MCF 10A (cell line): ENCODE measurements at places on chromosomes 16 and 17. TPM values are rescaled to one million over a fixed set of nuclear protein-coding genes. Genes with fewer than 3 reads are reported as not detected.

The TPPP3 gene
- not detected in 2 replicates for total RNA-seq

The SKAP1 gene
- total RNA-seq = not detected in 2 replicates

The IGF2BP1 gene
- total RNA-seq = 0.02 and 0.27 TPM in 2 replicates

The MYL11 gene
- 1.2 and 1.6 TPM in 2 replicates for total RNA-seq

The SCGB1C2 gene
- not detected in 2 replicates for total RNA-seq

The SP6 gene
- total RNA-seq = 1.2 and 1.5 TPM in 2 replicates

DNA sequence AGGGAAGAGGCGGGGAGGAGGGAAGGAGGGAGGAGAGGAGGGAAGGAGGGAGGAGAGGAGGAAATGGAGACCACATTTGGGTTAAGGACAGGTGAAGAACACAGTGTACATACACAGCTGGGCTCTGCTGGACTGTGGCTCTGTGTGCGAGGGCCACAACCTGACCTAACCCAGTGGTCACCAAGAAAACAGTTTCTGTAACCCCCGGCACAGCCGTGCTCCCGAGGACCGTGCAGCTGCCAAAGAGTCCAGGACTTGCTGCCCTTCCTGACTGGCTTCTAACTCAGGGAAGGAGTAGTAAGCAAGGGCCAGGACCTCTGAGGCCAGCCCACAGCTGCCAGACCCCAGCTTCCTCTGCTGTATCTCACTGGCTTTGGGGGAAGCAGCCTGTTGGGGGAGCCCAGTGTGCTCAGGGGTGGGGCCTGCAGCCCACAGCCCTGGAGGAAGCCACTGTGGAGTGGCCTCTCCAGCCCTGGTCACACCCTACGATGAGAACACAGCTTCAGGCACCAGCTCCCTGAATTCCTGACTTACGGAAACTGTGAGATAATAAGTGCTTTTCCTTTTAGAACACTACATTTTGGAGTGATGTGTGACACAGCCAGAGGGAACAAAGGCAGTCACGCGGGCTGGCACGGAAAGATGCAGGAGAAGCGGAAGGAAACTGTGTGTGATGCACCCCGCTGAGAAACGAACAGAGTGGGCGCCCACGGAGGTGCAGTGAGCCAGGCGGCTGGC lies 32.3 kb downstream of the SLC7A5 start:
- no peak overlapping the region for H3K4me3 ChIP-seq
- no peaks in the 10 kb centered on the region for H3K4me1 ChIP-seq
- H3K27me3 ChIP-seq = no peaks in the 10 kb centered on the region

DNA sequence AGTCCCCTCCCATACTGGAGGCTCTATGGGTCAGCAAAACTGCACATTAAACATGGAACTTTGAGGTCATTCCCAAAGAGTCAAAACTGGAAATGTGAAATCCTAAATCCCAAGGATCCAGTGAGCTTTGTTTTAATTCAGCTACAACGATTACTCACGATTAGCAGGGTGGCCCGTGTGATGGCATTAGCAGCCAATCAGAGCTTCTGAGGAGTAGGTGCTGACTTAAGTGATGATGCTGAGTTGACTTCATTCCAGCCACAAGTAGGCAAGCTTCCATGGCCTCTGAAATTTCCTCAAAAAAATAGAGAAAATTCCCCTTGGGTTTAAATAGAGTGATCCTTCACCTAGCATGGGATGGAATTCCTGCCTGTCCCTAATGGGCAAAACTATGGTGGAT lies 28.1 kb upstream of the BEAN1 start:
- H3K27me3 ChIP-seq = no peaks in the 10 kb centered on the region
- no peak for DNase-seq
- no peaks in the 10 kb centered on the region for H3K4me1 ChIP-seq
- no peak overlapping the region for H3K27ac ChIP-seq

DNA sequence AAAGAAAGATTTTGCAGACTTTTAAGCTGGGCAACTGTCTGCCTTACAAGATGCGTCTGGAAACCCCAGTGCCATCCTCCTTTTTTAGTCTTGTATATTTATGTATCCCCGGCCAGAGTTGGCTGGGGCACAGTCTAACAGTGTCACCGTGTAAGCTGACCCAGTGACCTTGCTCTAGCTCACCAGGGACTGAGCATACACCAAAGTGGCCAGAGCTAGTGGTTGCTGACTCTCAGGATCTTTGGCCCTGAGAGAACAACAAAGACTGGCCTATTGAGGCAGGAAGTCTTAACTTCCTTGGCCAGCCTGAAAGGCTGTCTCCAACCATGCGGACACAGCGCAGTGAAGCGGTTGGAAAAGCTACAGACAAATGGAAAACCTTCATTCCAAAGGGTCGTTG lies 745.2 kb downstream of the WWOX start:
- no peaks in the 10 kb centered on the region for H3K36me3 ChIP-seq
- H3K27me3 ChIP-seq = no peaks in the 10 kb centered on the region
- H3K4me1 ChIP-seq = no peaks in the 10 kb centered on the region
- H3K4me3 ChIP-seq = no peak overlapping the region

DNA sequence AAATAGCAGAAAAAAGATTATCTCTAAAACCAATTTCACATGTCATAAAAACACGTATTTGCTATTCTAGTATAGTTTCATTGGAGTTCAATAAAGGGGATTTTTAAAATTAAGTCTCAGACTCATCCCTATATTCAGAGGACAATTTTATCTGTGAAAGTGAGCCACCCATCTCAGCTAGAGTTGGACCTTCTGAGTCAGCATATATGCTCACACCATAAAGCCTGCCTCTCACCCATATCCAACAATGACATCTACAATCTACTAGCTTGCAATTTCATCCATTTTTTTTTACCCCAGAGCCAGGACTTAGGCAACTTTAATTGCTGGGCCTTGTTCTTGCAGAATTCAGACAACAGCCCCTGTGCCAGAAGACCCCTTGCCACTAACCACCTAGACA lies 165.3 kb upstream of the DYNLRB2 start:
- peaks cover 6% of the 10 kb centered on the region for H3K4me1 ChIP-seq
- H3K36me3 ChIP-seq = no peaks in the 10 kb centered on the region
- no peak overlapping the region for H3K27ac ChIP-seq
- H3K4me3 ChIP-seq = no peak overlapping the region
- no peaks in the 10 kb centered on the region for H3K27me3 ChIP-seq
- DNase-seq = no peak

GRCh38 chr17:9050801-9051401 lies 29.6 kb downstream of the NTN1 start:
- H3K4me3 ChIP-seq = no peak overlapping the region
- no peaks in the 10 kb centered on the region for H3K36me3 ChIP-seq
- peak; percentile 70 for DNase-seq

DNA sequence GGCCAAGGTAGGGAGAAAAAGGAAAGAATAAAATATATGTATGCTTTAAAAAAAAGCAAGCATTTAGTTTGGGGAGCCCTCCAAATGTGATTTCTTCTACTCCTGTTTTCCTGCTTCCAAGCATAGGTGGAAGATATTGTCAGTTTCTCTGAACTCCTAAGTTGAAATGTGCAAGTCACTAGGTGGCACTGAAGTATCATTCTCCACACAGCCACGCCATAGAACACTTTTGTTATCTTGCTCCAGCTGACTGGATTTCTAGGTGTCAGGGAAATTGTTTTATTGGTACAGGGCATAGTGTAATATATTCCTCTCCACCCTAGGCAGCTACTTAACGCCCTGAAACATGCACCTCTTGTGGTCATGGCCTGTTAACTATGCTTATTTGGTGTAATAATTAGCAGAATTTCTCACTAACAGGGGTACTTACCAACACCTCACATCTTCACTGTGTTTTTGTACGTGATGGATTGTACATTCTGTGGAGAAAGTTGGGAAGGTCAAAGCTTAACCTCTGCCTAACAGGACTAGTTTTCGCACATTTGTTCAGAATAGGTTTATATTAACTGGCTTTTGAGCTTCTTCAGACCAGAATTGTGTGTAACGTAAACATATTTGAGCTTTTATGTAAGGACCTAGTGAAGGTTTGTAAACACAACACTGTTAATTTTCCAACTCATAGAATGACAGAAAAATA lies 69.3 kb downstream of the FTO start:
- peak; percentile 81 for DNase-seq
- no peak overlapping the region for H3K4me3 ChIP-seq
- H3K27ac ChIP-seq = no peak overlapping the region
- no peaks in the 10 kb centered on the region for H3K27me3 ChIP-seq
- H3K4me1 ChIP-seq = peaks cover 43% of the 10 kb centered on the region

DNA sequence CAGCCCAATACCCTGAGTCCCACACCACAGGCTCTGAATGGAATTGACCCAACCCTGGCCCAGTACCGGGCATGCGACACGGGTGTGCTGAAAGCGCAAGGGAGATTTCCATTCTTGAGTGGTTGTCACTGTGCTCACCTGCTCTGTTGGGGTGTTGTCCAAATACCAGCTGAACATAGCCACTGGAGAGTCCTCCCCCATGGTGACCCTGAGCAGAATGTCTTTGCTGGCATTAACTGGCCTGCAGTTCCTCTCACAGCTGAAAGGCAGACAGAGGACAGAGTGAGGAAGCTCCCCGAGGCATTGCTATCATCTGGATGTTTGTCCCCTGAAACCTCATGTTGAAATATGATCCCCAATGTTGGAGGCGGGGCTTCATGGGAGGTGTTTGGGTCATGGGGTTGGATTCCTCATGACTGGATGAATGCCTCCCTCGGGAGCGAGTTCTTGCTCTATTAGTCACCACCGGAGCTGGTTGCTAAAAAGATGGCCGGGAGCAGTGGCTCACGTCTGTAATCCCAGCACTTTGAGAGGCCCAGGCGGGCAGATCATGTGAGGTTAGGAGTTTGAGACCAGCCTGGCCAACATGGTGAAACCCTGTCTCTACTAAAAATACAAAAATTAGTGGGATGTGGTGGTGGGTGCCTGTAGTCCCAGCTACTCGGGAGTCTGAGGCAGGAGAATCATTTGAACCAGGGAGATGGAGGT lies 57.3 kb upstream of the BCO1 start:
- H3K4me3 ChIP-seq = peak overlapping the region; percentile 55
- peak; percentile 98 for DNase-seq
- no peaks in the 10 kb centered on the region for H3K27me3 ChIP-seq
- peak overlapping the region; percentile 93 for H3K27ac ChIP-seq
- H3K36me3 ChIP-seq = peaks cover 6% of the 10 kb centered on the region

- H3K27ac ChIP-seq = no peak overlapping the region
- peaks cover 12% of the 10 kb centered on the region for H3K4me1 ChIP-seq
- H3K27me3 ChIP-seq = no peaks in the 10 kb centered on the region
- no peaks in the 10 kb centered on the region for H3K36me3 ChIP-seq
Observed at GRCh38 chr17:49393491-49394255, 21.0 kb downstream of the PHB1 start.

GRCh38 chr16:2252806-2253148 lies 1.4 kb upstream of the ECI1 start:
- peak overlapping the region; percentile 57 for H3K27ac ChIP-seq
- DNase-seq = no peak
- no peaks in the 10 kb centered on the region for H3K27me3 ChIP-seq
- peaks cover 65% of the 10 kb centered on the region for H3K36me3 ChIP-seq
- H3K4me3 ChIP-seq = no peak overlapping the region

- no peak overlapping the region for H3K27ac ChIP-seq
- no peak for DNase-seq
- H3K36me3 ChIP-seq = no peaks in the 10 kb centered on the region
- no peak overlapping the region for H3K4me3 ChIP-seq
- no peaks in the 10 kb centered on the region for H3K4me1 ChIP-seq
Observed at GRCh38 chr16:68378436-68379415, 67.9 kb downstream of the PRMT7 start.

- H3K27ac ChIP-seq = peak overlapping the region; percentile 9
- no peaks in the 10 kb centered on the region for H3K27me3 ChIP-seq
- H3K4me3 ChIP-seq = no peak overlapping the region
- H3K36me3 ChIP-seq = peaks cover 18% of the 10 kb centered on the region
- no peaks in the 10 kb centered on the region for H3K4me1 ChIP-seq
Observed at GRCh38 chr17:75793460-75793859, 8.9 kb downstream of the UNK start.

GRCh38 chr17:6578491-6578890 lies 22.1 kb upstream of the PITPNM3 start:
- H3K4me3 ChIP-seq = no peak overlapping the region
- H3K36me3 ChIP-seq = peaks cover 26% of the 10 kb centered on the region
- DNase-seq = no peak
- H3K27ac ChIP-seq = no peak overlapping the region
- peaks cover 26% of the 10 kb centered on the region for H3K4me1 ChIP-seq
- H3K27me3 ChIP-seq = no peaks in the 10 kb centered on the region

GRCh38 chr17:31715446-31715845 lies 143.6 kb downstream of the COPRS start:
- H3K36me3 ChIP-seq = no peaks in the 10 kb centered on the region
- no peaks in the 10 kb centered on the region for H3K4me1 ChIP-seq
- DNase-seq = no peak
- no peak overlapping the region for H3K4me3 ChIP-seq
- peak overlapping the region; percentile 40 for H3K27ac ChIP-seq
- no peaks in the 10 kb centered on the region for H3K27me3 ChIP-seq

DNA sequence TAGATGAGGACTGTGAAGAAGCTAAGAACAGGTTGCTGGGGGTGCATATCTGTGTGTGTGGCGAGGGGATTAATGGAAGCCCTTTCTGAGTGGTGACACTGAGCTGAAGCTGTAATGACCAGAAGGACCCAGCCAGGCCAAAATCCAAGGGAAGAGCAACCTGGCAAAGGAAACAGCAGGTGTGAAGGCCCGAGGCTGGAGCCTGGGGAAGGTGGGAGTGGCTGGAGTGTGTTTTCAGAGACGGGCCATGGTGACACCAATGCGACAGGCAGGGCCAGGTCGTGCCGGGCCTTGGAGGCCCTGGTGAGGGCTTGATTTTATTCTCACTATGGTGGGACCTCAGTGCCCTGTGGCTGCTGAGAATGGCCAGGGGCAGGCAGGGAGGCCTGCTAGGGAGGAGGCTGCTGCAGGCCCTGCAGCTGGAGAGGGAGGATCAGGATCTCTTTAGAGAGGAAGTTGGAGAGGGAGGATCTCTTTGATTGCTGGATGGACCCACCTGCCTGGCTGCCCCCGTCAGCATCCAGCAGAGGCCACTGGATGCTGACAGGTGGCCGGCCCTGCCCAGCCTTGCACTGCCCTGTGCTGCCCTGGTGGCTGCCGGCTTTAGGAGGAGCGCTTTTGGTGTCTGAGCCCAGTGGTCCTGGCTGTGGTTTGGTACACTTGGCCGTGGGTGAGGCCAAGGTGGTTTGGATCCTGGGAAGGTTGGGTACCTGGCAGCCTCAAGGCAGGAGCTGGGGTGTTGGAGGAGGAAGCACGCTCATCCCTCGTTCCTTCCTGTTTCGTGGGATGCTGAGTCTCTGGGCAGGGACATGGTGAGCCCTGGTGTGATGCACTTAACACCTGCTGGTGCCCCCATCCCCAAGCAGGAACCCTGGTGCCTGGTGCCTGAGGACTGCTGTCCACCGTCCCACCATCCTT lies 188.3 kb downstream of the SEC14L1 start:
- H3K27ac ChIP-seq = no peak overlapping the region
- no peak for DNase-seq
- H3K27me3 ChIP-seq = no peaks in the 10 kb centered on the region
- no peak overlapping the region for H3K4me3 ChIP-seq
- H3K36me3 ChIP-seq = peaks cover 34% of the 10 kb centered on the region
- H3K4me1 ChIP-seq = peaks cover 56% of the 10 kb centered on the region

GRCh38 chr17:16285646-16286008 lies 67.6 kb downstream of the CENPV start:
- H3K4me3 ChIP-seq = peak overlapping the region; percentile 54
- DNase-seq = no peak
- H3K27me3 ChIP-seq = no peaks in the 10 kb centered on the region
- peak overlapping the region; percentile 88 for H3K27ac ChIP-seq
- H3K36me3 ChIP-seq = peaks cover 5% of the 10 kb centered on the region

GRCh38 chr17:78474614-78475146 lies 96.2 kb downstream of the PGS1 start:
- H3K4me1 ChIP-seq = no peaks in the 10 kb centered on the region
- H3K36me3 ChIP-seq = no peaks in the 10 kb centered on the region

- no peaks in the 10 kb centered on the region for H3K27me3 ChIP-seq
- peaks cover 16% of the 10 kb centered on the region for H3K36me3 ChIP-seq
- DNase-seq = peak; percentile 54
- H3K4me1 ChIP-seq = peaks cover 28% of the 10 kb centered on the region
Observed at GRCh38 chr17:64635647-64636305, 26.3 kb downstream of the SMURF2 start.
